Ascending aorta (tissue), 2 donors: ENCODE measurements at places on chromosomes 13 and 19.

- no peak for DNase-seq
Observed at GRCh38 chr19:50854636-50855410, at the start of gene KLK3. KLK3 (plus strand) TSS chr19:50854915; CDS start chr19:50854956, 41 bp downstream.

- DNase-seq: no peak
Observed at GRCh38 chr13:37369616-37370015, 229.0 kb downstream of the POSTN start.

- DNase-seq: no peak
Observed at GRCh38 chr13:90427322-90428272, 919.9 kb upstream of the MIR17HG start.

DNA sequence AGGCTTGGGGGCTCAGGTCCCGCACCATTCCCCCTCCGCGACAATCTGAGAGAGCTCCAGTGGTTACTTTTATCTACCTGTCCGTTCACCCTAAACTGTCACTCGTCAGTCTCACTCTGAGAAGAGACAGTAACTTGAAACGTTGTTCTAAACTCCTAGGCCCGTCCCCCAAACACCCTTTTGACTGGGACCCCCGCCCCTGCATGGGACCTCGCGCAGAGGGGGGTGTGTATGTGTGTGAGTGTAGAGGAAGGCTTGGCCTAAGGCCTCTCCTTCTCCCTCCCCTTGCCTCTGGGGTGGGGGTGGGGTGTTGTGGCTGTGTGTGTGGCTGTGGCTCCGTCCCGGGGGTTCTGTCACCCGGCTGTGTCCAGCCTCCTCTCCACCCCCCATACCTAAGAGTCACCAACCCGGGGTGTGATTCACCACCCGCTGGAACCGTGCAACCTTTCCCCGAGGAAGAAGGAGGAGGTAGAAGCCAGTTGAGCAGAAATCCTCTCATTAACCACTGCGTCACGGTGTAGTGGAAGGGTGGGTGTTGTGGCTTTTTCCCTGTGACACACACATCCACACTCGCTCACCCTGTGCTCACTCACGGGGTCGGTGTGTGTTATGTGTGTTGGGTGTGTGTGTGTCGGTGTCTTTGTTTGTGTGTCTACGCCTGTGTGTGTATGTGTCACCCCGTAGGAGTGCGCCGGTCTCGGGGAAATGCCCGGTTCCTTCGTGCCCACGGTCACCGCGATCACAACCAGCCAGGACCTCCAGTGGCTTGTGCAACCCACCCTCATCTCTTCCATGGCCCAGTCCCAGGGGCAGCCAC, 2.4 kb downstream of the FOSB start:
- DNase-seq: peak; percentile 39

DNA sequence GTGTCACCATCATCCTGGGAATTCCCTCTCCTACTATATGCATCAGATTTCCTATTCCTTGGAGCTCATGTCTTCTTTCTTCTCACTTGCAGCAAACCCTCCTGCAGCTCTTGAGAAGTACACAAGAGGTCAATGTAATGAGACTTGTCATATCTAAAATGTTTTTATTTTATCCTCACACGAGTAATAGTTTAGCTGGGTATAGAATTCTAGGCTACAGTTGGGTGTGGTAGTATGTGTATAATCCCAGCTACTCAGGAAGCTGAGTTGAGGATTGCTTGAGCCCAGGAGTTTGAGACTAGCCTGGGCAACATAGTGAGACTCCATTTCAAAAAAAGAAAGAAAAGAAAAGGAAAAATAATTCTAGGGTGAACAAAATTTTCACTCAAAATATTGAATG, 24.4 kb downstream of the EEF1AKMT1 start:
- no peak for DNase-seq

GRCh38 chr13:58080806-58081205, 449.3 kb downstream of the PCDH17 start:
- DNase-seq: no peak

DNA sequence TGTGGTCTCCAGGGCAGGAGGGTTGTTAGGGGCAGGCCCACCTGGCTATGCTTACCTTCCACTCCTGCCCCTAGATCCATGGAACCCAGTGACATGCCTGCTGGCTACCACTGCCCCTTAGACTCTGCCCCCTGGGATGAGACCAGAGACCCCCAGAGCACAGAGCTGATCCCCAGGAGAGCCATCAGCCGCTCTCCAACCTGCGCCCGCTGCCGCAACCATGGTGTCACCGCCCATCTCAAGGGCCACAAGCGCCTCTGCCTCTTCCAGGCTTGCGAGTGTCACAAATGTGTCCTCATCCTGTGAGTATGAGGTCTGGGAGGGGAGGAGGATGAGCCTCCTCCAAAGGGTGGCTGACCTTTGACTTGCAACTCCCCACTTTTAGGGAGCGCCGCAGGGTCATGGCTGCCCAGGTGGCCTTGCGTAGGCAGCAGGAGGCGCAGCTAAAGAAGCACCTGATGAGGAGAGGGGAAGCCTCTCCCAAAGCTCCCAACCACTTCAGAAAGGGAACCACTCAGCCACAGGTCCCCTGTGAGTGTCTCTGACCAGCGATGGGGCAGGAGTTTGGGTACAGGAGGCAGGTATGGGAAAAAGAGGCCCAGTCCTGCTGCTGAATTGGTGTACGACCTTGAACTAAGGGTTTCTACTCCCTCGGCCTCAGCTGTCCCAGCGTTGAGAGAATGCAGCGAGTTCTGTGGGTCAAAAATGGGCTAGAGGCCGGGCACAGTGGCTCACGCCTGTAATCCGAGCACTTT, 2.7 kb downstream of the DMRTC2 start:
- no peak for DNase-seq
